Epithelial cell of proximal tubule (primary cell): ENCODE measurements at places on chromosomes 11 and 22. TPM values are rescaled to one million over a fixed set of nuclear protein-coding genes. Genes with fewer than 3 reads are reported as not detected.

The OR52N4 gene
- not detected in 2 replicates for total RNA-seq

The MPPED2 gene
- 0.07 and 0.17 TPM in 2 replicates for total RNA-seq

The CHRM1 gene
- not detected in 2 replicates for total RNA-seq

The INPP5J gene
- total RNA-seq, result 1.2 and 3.0 TPM in 2 replicates

The OR51E1 gene
- not detected in 2 replicates for total RNA-seq

The OR52A1 gene
- not detected in 2 replicates for total RNA-seq

The OR4C11 gene
- total RNA-seq, result not detected in 2 replicates

The SLC22A25 gene
- not detected in 2 replicates for total RNA-seq

The TNNI2 gene
- not detected in 2 replicates for total RNA-seq

The DBX1 gene
- total RNA-seq, result not detected in 2 replicates

The GPHA2 gene
- not detected in 2 replicates for total RNA-seq

The MS4A6E gene
- total RNA-seq, result not detected in 2 replicates

The TRIM48 gene
- not detected in 2 replicates for total RNA-seq

The OR5D16 gene
- not detected in 2 replicates for total RNA-seq

The TMEM135 gene
- 12.6 and 23.9 TPM in 2 replicates for total RNA-seq

The OR52J3 gene
- total RNA-seq, result not detected in 2 replicates

The WNT7B gene
- 30.1 and 112 TPM in 2 replicates for total RNA-seq

The SUN2 gene
- total RNA-seq, result 67.8 and 88.2 TPM in 2 replicates

The SEC14L6 gene
- total RNA-seq, result 2.1 and 11.6 TPM in 2 replicates

The ABCC8 gene
- total RNA-seq, result not detected in 2 replicates

The GRIK4 gene
- 0.06 and 0.07 TPM in 2 replicates for total RNA-seq

The FZD4 gene
- total RNA-seq, result 3.2 and 4.7 TPM in 2 replicates

The FOLR3 gene
- 0.65 TPM in 1 of 2 replicates, not detected in the other for total RNA-seq

The F2 gene
- total RNA-seq, result 0.17 TPM in 1 of 2 replicates, not detected in the other

The OR2AG2 gene
- total RNA-seq, result 0.14 TPM in 1 of 2 replicates, not detected in the other

The OR51E2 gene
- not detected in 2 replicates for total RNA-seq

The SSRP1 gene
- total RNA-seq, result 141 and 218 TPM in 2 replicates

The EIF3F gene
- total RNA-seq, result 306 and 357 TPM in 2 replicates

The PRG2 gene
- total RNA-seq, result not detected in 2 replicates

The CALCA gene
- 0.29 TPM in 1 of 2 replicates, not detected in the other for total RNA-seq

The OR5AK2 gene
- total RNA-seq, result not detected in 2 replicates

The SHANK2 gene
- total RNA-seq, result 9.5 and 10.9 TPM in 2 replicates

The SLC22A12 gene
- not detected in 2 replicates for total RNA-seq

The FAM180B gene
- total RNA-seq, result not detected in 2 replicates

The USH1C gene
- total RNA-seq, result 1.1 TPM in 1 of 2 replicates, not detected in the other

The LARGE1 gene
- total RNA-seq, result 8.9 and 18.3 TPM in 2 replicates

The KCTD21 gene
- total RNA-seq, result 4.4 and 6.2 TPM in 2 replicates

The SLC6A5 gene
- not detected in 2 replicates for total RNA-seq
